ENCODE measurements at places on chromosomes 5 and 9. TPM values are rescaled to one million over a fixed set of nuclear protein-coding genes. Genes with fewer than 3 reads are reported as not detected.

The TEX48 gene
- not detected for total RNA-seq

GRCh38 chr5:59081693-59082092, 498.8 kb downstream of the RAB3C start:
- H3K4me3 ChIP-seq: no peak overlapping the region
- no peak overlapping the region for H3K27ac ChIP-seq
- no peaks in the 10 kb centered on the region for H3K36me3 ChIP-seq
- no peak for DNase-seq

The ANKRD31 gene
- total RNA-seq: 0.27 TPM

DNA sequence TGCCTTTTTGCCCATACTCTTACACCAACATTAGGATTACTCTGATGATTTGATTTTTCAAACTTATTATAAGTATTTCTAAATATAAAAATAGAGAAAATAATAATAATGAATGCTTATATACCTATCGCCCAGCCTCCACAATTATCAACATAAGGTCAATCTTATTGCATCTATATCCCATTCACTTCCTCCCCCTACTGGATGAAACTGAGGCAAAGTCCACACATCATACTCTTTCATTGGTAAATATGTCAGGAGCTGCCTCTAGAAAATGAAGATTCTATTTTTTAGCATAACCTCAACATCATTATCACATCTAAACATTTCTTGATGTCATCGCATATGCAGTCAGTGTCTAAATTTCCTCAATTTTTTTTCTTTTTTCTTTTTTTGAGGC, 44.3 kb downstream of the SH3RF2 start:
- no peaks in the 10 kb centered on the region for H3K36me3 ChIP-seq
- H3K27ac ChIP-seq: no peak overlapping the region
- no peak overlapping the region for H3K4me3 ChIP-seq
- no peak for DNase-seq

DNA sequence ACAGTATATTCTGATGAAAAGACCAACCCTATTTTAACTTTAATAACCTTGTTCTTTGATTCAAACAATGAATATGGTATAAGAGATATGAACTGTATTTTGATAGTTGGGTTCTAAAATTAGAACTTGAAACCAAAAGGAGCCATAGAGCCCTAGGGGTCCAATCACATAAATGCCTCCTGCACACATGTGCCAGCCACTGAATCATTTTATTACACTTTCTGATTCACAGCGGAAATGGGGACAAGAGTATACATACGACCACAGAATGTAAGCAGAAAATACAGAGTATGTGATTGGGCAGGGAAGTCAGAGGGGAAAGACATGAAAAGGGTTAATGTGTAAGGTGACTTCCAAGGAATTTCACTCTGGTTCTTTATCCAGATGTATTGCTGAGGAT, 1000.2 kb downstream of the NR2F1-AS1 start:
- H3K27me3 ChIP-seq: no peaks in the 10 kb centered on the region
- no peak overlapping the region for H3K27ac ChIP-seq
- H3K36me3 ChIP-seq: no peaks in the 10 kb centered on the region
- no peak for DNase-seq

The SPATA31E1 gene
- not detected for total RNA-seq

The RMRP gene
- 5,541 TPM for total RNA-seq

DNA sequence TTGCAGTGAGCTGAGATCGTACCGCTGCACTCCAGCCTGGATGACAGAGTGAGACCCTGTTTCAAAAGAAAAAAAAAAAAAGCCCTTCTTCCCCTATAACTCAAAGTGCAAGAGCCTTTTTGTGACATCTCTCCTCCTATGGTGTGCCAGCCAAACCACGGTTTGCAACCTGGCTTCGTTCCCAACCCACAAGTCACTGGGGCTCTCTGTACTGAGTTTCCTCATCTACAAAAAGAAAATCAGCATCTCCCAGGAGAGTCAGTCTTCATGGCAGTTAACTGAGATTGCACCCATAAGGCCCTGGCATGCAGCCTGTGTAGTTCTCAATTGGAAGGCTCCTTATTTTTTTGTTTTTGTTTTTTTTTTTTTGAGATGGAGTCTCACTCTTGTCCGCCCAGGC, 14.8 kb downstream of the ODF2 start:
- no peaks in the 10 kb centered on the region for H3K4me1 ChIP-seq
- no peaks in the 10 kb centered on the region for H3K27me3 ChIP-seq
- H3K27ac ChIP-seq: no peak overlapping the region
- peaks cover 93% of the 10 kb centered on the region for H3K36me3 ChIP-seq
- no peak overlapping the region for H3K4me3 ChIP-seq
- DNase-seq: no peak

DNA sequence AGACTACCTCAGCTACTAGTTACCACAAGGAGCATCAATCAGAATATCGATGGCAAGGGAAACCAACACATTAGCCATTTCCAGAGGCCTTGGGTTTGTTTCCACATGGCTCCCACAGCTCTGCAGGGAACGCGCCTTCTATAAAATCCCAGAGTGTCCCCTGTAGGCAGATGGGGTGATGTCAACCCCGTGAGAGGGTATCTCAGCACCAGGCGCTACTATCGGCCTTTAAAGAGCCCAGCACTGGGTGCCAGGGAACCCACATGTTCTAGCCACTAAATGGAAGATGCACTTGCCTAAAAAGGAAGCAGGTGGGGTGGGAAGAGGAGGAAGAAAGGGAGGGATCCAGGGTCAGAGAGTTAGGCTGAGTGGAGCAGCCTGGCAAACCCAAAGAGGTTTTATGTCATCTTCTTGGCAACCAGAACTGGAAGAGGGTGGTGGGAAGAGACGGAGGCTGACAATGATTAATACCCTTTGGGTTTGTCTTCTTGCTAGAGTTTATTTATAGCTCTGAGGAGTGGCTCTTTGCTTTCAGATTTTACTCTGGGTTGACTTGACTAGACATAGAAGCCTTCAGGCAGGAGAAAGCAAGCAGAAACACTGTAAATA, 19.9 kb downstream of the MACROH2A1 start:
- H3K27me3 ChIP-seq: no peaks in the 10 kb centered on the region
- peaks cover 4% of the 10 kb centered on the region for H3K36me3 ChIP-seq
- no peak overlapping the region for H3K27ac ChIP-seq
- DNase-seq: no peak
- H3K4me3 ChIP-seq: no peak overlapping the region

DNA sequence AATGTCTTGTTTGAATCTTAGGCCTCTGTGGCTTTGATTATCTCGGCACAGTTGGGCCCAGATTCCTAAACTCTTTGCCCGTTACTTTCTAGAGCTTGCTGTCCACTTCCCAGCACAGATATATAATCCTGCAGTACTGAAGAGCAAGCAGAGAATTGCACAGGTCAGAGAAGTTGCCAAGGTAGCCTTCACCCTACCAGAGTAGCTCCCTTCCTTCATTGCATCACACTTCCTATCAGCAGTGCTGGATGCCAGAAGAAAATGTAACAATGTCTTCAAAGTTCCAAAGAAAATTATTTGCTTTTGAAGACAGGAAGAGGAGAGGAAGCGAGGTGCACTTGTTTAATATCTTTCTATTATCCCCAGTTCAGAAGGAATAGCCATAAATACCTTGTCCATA, 38.1 kb upstream of the SPATA31D4 start:
- no peaks in the 10 kb centered on the region for H3K36me3 ChIP-seq
- no peak for DNase-seq
- H3K27me3 ChIP-seq: no peaks in the 10 kb centered on the region
- no peaks in the 10 kb centered on the region for H3K4me1 ChIP-seq
- H3K27ac ChIP-seq: no peak overlapping the region

GRCh38 chr5:84248013-84248412, 136.7 kb downstream of the EDIL3 start:
- no peaks in the 10 kb centered on the region for H3K27me3 ChIP-seq
- no peaks in the 10 kb centered on the region for H3K36me3 ChIP-seq
- H3K27ac ChIP-seq: no peak overlapping the region
- H3K4me1 ChIP-seq: no peaks in the 10 kb centered on the region
- H3K4me3 ChIP-seq: no peak overlapping the region
- DNase-seq: no peak

DNA sequence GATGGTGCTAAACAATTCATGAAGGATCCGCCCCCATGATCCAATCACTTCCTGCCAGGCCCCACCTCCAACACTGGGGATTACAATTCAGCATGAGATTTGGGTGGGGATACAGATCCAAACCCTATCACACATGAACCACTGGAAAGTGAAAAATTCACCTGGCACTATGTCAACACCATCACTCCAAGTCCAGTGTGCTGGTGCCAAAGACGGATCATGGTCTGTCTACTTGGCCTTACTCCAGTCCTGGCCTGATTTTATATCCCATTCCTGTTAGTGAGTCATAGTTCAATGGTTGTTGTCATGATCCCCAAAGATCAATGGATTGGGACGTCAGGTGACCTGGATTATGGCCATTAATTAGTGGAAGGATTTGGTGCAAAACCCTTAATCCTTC, 147.4 kb upstream of the RPS23 start:
- H3K27me3 ChIP-seq: no peaks in the 10 kb centered on the region
- no peaks in the 10 kb centered on the region for H3K4me1 ChIP-seq
- no peaks in the 10 kb centered on the region for H3K36me3 ChIP-seq
- H3K27ac ChIP-seq: no peak overlapping the region

The ZNF454 gene
- total RNA-seq: 1.3 TPM

DNA sequence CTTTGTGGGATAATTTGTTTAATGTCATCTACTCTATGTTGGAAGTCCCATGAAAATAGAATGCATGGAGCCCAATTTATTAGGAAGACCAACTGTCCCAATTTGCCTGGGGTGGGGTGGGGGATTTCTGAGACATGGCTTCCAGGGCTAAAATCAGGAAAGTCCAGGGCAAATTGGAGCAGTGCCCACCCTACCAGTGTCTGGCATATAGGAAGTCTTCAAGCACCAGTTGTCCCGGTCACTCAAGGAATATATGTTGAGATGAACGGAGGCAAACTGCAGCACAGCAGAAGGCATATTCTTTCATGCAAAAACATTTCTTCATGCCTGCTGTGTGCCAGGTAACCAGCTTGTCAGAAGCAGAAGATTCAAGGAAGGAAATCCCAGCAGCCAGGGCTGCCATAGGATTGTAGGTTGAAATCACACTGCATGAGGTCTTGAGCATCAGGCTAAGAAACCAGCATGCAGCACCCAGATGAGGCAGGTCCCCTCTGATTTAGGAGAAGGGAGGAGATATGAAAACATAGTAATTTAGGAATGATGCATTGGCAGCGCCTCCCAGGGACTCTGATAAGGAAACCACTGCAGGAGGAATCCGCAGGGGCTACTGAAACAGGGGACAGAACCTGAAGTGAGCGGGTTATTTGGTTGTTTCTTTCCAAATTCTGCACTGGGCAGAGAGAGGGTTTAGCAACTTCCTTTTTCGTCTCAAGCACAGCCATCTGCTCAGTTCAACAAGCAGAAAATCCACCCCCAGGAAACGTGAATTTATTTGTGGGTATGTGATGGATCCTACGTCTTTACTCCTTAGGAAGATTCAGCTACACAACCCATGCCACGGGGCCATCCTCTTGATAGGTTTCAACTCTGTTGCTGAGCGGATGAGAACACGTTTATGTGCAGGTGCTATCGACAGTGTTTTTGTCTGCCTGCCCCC, 112.6 kb upstream of the CPEB4 start:
- H3K4me1 ChIP-seq: peaks cover 21% of the 10 kb centered on the region
- peak overlapping the region; percentile 84 for H3K27ac ChIP-seq
- H3K36me3 ChIP-seq: no peaks in the 10 kb centered on the region
- H3K4me3 ChIP-seq: no peak overlapping the region
- no peaks in the 10 kb centered on the region for H3K27me3 ChIP-seq

DNA sequence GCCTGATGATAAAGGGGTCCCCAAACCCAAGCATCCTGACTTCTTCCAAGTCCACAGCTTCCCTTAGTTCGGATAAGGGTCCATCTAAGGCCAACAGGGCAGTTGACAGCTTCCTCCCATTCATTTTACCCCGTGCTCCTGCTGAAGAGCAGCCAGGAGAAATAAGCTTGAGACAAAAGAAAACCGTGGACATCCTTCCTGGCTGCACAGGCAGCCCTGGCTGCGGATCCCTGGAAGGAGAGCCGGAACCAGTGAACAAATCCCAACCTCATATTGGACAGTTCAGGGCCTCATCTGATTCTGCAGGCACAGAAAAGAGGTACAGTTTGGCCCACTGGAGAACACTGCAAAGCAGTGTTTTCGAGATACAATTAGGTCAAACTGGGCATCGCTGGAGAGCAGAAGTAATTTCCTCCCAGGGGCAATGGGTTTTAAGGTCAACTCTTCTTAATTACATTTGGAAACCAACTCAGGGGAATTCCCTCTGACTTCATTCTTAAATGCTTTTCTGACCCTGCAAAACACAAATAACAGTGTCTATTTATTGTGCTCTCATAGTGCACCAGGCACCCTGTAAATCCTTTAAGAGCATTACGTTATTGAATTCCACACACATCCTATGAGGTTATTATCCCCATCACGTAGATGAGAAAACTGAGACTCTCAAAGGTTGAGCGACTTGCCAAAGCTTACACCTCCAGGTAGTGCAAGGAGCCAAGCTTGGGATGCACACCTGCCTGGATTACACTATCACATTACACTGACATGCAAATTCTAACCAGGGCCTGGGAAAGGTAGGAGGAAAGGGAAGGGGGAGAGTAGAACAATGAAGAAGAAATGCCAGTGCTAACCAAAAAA, 21.2 kb downstream of the ADAM19 start:
- H3K36me3 ChIP-seq: no peaks in the 10 kb centered on the region
- H3K27me3 ChIP-seq: no peaks in the 10 kb centered on the region
- peaks cover 27% of the 10 kb centered on the region for H3K4me1 ChIP-seq
- H3K27ac ChIP-seq: peak overlapping the region; percentile 42

DNA sequence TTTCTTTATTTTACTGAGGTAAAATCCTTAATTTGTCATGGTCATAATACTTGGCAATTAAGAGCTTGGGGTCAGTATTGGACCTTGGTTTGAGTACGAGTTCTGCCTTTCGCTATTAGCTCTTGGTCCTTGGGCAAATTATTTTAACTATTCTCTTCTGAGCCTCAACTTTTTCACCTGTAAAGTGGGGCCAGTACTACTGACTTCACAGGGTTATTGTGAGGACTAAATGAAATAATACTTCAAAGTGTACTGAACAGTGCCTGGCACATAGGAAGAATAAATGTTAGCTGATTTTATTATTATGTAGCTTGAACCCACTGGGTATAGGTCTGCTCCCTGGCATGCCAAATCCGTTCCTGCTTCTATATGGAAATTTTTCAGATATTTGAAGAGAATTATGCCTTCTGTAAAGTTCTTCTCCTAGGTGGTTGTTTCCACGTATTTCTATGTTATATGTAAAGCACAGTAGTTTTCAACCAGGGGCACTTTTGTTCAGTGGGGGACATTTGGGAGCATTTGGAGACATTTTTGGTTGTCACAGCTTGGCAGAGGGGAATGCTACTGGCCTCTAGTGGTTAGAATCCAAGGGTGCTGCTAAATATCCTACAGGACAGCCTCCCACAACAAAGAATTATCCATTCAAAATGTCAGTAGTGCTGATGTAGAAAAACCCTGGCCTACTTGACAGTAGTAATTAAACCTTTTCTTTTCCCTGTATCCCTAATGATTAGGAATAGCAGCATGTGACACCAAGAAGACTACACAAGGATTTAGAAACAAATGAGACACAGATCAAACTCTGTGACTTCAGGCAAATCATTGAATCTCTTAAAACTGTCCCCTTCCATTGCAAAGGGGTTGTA, 4.5 kb downstream of the RCL1 start:
- H3K36me3 ChIP-seq: no peaks in the 10 kb centered on the region
- H3K27ac ChIP-seq: peak overlapping the region; percentile 74
- no peaks in the 10 kb centered on the region for H3K27me3 ChIP-seq
- peaks cover 55% of the 10 kb centered on the region for H3K4me1 ChIP-seq
- no peak overlapping the region for H3K4me3 ChIP-seq

The TLN1 gene
- total RNA-seq: 592 TPM

The GLRA1 gene
- not detected for total RNA-seq
